ENCODE measurements at places on chromosomes 6 and 20.

GRCh38 chr20:58891086-58891717 is 38.7 kb downstream of the GNAS start:
- DNase-seq: peak; percentile 64

DNA sequence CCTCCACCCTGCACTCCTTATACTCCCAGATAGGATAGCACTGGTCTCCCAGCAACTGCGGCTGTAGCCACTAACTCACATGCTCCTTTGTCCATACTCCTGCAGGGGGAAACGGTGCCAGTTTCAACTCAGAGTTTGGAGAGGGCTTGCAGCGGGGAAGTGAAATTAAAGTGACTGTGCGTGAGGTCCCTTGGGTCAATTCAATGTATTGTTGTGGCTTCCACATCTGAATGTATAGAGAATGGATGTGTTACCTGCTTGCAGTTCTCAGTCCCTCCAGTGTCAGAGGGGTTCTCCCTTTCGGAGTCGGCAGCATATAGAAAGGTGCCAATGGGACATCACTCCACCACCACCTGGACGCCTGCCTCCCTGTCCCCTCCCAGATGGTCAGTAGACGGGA is 93.6 kb upstream of the CNKSR3 start:
- DNase-seq: no peak

GRCh38 chr6:105901583-105901982 is 184.6 kb upstream of the PRDM1 start:
- DNase-seq: no peak

DNA sequence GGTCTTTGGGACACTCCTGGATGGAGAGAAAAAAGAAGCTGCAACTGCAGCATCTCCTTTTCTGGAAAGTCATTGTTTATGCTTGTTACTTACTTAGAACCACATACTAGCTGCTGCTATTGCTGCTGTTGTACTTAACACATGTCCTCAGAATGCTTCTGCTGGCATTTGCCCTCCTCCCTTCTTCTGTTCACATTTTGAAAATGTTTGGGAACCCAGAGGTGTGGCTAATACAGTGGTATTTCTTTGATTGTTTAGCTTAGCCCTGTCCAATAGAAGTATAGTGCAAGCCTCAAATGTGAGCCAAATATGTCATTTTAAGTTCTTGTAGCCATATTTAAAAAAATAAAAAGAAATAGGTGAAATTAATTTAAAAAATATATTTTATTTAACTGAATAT is 8.4 kb downstream of the DTD1 start:
- DNase-seq: no peak

DNA sequence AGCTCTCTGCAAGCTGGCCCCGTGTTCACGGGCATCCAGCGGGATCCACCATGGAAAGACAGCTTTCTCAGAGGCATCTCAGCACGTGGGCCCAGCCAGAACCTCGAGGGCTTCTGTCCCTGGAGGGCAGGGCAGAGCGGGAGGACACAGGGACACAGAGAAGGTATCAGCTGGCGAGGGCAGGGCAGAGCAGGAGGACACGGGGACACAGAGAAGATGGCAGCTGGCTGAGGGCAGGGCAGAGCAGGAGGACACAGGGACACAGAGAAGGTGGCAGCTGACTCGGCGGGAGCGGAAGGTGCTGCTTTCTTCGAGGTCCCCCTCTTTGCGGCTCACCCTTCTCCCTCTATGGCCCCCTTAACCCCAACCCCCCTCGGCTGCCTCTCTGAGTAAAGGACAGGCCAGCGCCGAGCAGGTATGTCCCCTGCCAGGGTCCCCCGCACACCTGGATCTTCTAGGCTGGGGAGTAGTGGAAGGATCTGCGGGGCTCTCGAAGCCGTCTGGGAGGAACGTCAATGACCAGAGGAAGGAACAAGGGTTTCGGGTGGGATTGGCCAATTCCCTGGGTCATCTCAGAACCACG is 28.9 kb upstream of the BHLHE23 start:
- no peak for DNase-seq

GRCh38 chr6:80165143-80165542 is 58.7 kb downstream of the BCKDHB start:
- DNase-seq: no peak

DNA sequence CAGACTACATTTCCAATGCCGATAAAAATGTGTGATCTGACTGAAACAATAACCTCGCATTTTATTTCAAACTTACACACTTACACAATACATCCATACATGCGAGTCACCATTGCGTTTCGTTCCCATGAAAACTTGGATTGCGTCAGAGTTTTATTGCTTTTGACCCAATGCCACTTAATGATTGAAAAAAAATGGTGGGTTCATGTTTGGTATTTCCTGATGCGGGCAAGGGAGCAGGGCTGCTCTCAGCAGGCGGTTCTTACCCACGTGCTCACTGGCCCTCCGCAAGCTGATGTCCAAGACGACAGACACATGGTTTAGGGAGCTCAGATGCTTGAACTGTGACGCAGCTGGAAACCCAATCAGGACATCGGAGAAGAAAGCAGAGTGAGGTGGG is 281.0 kb upstream of the SULF2 start:
- DNase-seq: no peak

DNA sequence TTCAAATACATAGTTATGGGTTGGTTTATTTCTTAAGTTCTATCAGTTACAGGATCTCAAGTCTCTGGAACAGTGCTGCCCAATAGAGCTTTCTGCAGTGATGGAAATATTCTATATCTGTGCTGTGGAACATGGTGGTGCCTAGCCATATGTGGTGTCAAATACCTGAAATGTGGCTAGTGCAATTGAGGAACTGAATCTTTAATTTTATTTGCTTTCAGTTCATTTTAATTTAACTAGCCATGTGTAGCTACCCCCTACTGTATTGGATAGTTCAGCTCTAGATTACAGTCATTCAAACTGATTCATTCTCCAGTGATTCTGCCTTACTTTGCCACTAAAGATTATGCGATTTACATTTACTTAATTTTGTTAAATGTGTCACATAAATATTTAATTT is 503.2 kb downstream of the CDKAL1 start:
- DNase-seq: no peak

- DNase-seq: no peak
These were observed 448.8 kb downstream of the RNF144B start for GRCh38 chr6:18835976-18836375.

GRCh38 chr6:2947445-2947844 is 23.9 kb downstream of the SERPINB6 start:
- DNase-seq: no peak

DNA sequence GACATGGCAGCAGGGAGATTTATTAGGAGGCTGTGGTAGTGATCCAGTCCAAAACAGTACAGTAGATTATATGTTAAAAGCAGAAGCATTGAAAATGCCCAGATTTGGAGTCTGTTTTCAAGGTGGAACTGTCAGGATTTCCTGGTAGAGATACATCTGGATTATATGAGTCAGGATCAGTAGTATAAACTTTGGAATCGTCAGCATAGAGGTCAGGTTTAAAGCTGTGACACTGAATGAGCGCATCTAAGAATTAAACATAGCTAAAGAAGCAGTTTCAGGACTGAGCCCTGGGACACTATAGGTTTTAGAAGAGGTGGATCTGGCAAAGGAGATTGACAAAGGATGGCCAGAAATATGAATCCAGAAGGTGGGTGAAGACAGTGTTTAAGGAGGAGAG is 60.4 kb downstream of the RNF144B start:
- no peak for DNase-seq

DNA sequence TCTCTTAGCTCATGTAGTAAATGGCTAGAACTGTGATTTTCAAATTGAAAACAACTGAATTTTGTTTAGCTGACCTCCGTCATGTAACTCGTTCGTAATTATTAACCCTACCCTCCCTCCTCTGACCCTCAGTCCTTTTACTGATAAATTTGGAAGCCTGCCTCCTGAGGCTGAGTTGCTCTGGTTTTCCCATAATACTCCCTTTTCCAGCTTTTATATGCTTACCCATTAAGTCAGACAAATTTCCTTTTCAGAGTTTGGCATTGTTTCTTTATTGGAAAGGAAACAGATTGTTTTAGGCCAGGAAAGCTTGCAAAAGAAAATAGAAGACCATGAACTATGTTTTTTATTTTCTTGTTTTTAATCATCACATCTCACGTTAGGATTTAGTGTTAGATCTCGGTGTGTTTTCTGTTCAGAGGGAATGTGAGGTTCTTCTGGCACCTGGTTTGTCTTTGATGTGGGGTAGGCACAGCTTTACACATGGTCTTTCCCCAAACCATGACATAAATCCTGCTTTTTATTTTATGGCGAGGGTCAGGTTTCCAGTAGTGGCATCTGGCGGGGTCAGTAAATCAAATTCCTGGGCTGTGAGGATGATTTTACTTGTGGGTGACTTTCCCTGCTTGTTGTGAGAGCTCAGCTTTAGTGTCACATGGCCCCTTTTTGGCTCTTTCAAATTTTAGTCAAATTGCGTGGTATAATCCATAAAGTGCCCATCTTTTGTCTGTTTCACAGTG is 24.5 kb downstream of the PLCB4 start:
- DNase-seq: no peak

DNA sequence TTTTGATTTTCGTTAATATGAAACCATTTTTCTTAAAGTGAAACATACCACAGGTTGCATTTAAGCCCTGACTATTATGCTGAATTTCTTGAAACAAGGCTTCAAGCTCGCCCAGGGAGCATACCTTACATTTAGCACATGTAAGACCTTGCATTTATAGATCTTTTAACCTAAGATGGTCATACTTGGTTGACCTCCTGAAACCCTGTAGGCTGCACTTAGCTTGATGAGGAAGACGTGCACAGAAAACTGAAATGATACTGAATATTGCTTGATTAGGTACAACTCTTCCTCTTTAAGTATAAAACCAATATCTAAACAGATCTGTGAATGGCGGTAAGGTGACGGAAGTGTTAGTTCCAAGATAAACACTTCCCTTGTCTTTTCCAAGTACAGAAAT is 82.2 kb downstream of the CTNNBL1 start:
- no peak for DNase-seq

GRCh38 chr6:56604186-56604585 is 38.5 kb downstream of the DST start:
- DNase-seq: no peak

GRCh38 chr20:48720256-48720985 is 107.4 kb downstream of the PREX1 start:
- no peak for DNase-seq

GRCh38 chr20:1306316-1307135 is 22.4 kb downstream of the SDCBP2 start:
- DNase-seq: no peak

GRCh38 chr20:16712511-16712947 is 17.3 kb upstream of the SNRPB2 start:
- DNase-seq: no peak

- no peak for DNase-seq
These were observed 92.5 kb downstream of the SPTLC3 start for GRCh38 chr20:13101276-13101675.

Measured in HAP-1 (cell line).